ENCODE measurements at places on chromosomes 13 and 19.
A peak's percentile ranks its signal among the peaks of the same experiment; 100 is the strongest.

DNA sequence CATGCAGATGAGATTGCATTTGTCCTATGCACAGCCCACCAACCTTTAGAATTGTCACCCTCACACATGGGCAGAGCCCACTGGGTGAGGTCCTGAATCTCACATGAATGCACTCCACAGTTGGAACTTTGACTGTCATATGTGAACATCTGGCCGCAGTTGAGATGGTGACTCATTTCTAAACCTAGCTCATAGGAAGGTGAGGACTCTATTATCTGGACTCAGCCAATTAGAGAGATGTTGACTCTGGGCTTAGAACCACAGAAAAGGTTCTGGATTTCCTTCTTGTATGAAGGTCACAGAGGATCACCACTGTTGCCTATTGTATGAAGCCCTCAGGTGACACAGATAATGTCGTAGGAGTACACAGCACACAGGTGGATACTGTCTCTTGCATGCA, 25.6 kb upstream of the ZNF681 start:
- peaks cover 74% of the 10 kb centered on the region for H3K36me3 ChIP-seq
- no peaks in the 10 kb centered on the region for H3K27me3 ChIP-seq
- no peak overlapping the region for H3K27ac ChIP-seq

GRCh38 chr19:14114854-14115253, 2.7 kb downstream of the PRKACA start:
- H3K36me3 ChIP-seq, result no peaks in the 10 kb centered on the region
- H3K4me3 ChIP-seq, result no peak overlapping the region
- peak; percentile 46 for DNase-seq
- no peaks in the 10 kb centered on the region for H3K27me3 ChIP-seq

- peak overlapping the region; percentile 37 for H3K27ac ChIP-seq
- peak; percentile 49 for DNase-seq
- H3K4me1 ChIP-seq, result peaks cover 55% of the 10 kb centered on the region
- H3K4me3 ChIP-seq, result peak overlapping the region; percentile 68
- no peaks in the 10 kb centered on the region for H3K36me3 ChIP-seq
Observed at GRCh38 chr19:11375143-11375948, 880 bp downstream of the SWSAP1 start.

- peaks cover 27% of the 10 kb centered on the region for H3K36me3 ChIP-seq
- H3K27ac ChIP-seq, result no peak overlapping the region
- peak; percentile 10 for DNase-seq
- H3K27me3 ChIP-seq, result no peaks in the 10 kb centered on the region
- peaks cover 10% of the 10 kb centered on the region for H3K4me1 ChIP-seq
Observed at GRCh38 chr19:12034198-12034597, 1.3 kb downstream of the ZNF433 start.

GRCh38 chr19:48111280-48111679, 663 bp upstream of the PLA2G4C start:
- H3K4me3 ChIP-seq, result no peak overlapping the region
- no peaks in the 10 kb centered on the region for H3K27me3 ChIP-seq
- 0 out of 2 replicates have a peak, but pooled peaks cover 4% of the 10 kb centered on the region for H3K4me1 ChIP-seq
- no peak for DNase-seq

- H3K27ac ChIP-seq, result no peak overlapping the region
- peaks cover 12% of the 10 kb centered on the region for H3K4me1 ChIP-seq
- no peaks in the 10 kb centered on the region for H3K27me3 ChIP-seq
- H3K36me3 ChIP-seq, result no peaks in the 10 kb centered on the region
- peak; percentile 9 for DNase-seq
Observed at GRCh38 chr13:50387051-50387581, 371.9 kb downstream of the KCNRG start.

- H3K4me3 ChIP-seq, result 0 out of 2 replicates have a peak overlapping the region, but pooled peaks have one; percentile 0
- peak; percentile 88 for DNase-seq
- no peaks in the 10 kb centered on the region for H3K27me3 ChIP-seq
- peaks cover 19% of the 10 kb centered on the region for H3K4me1 ChIP-seq
Observed at GRCh38 chr13:40671956-40672764, 5.7 kb upstream of the FOXO1 start.

GRCh38 chr19:49879243-49879963, 1.9 kb downstream of the TBC1D17 start:
- H3K27ac ChIP-seq, result no peak overlapping the region
- H3K4me3 ChIP-seq, result peak overlapping the region; percentile 93
- no peaks in the 10 kb centered on the region for H3K27me3 ChIP-seq
- peaks cover 26% of the 10 kb centered on the region for H3K36me3 ChIP-seq
- peaks cover 32% of the 10 kb centered on the region for H3K4me1 ChIP-seq

DNA sequence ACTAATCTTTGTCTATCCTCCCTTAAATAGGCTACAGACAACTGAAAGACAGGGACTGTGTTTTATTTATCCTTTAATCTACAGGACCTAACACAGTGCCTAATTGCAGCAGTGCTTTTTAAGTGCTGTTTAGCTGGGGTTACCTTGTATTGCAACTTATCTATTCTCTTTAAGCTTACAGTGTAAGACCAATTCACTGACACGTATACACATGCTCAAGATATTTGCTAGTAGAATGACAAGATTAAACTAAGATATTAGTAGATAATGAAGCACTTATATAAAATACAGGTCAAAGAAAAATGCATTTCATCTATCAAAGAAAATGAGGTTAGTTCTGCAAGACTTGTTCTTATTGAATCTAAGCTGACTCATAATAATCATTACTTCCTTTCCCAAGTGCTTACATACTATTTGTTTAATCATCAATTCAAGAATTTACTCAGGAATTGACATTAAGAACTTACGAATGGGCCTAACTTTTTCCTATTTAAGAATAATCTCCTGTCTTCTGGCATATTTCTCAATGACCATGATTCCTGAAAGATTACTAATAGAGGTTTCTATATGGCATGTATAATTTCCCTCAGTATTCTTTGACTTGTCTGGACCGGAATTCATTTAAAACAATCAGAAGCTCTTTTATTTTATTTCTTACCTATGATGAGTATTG, 75.8 kb upstream of the MAB21L1 start:
- 0 out of 2 replicates have a peak overlapping the region, but pooled peaks have one; percentile 1 for H3K4me3 ChIP-seq
- H3K27me3 ChIP-seq, result no peaks in the 10 kb centered on the region
- H3K36me3 ChIP-seq, result no peaks in the 10 kb centered on the region
- H3K4me1 ChIP-seq, result peaks cover 63% of the 10 kb centered on the region

- no peaks in the 10 kb centered on the region for H3K4me1 ChIP-seq
- no peak overlapping the region for H3K4me3 ChIP-seq
- DNase-seq, result no peak
- H3K27me3 ChIP-seq, result no peaks in the 10 kb centered on the region
- no peak overlapping the region for H3K27ac ChIP-seq
Observed at GRCh38 chr19:38135150-38135998, 88.6 kb downstream of the DPF1 start.

DNA sequence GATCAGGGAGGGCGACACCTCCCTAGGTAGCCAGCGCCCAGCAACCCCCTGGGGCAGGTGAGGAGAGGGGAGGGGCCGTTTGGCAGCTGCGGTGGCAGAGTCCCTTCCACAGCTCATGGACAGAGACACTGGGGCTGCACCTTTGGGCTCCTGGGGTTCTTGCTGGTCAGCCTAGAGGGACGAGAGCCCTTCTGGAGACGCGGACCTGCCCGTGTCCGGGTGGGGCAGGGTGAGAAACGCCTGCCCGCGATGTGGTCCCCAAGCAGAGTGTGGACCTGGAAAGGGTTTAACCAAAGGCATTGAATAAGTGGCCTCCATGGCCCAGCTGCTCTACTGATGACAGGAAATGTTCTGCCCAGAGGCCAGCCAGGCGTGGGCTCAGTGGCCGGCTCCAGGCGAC, 38.3 kb downstream of the ADPRHL1 start:
- no peak for DNase-seq
- peaks cover 18% of the 10 kb centered on the region for H3K4me1 ChIP-seq
- H3K36me3 ChIP-seq, result no peaks in the 10 kb centered on the region
- H3K27ac ChIP-seq, result no peak overlapping the region
- no peaks in the 10 kb centered on the region for H3K27me3 ChIP-seq

DNA sequence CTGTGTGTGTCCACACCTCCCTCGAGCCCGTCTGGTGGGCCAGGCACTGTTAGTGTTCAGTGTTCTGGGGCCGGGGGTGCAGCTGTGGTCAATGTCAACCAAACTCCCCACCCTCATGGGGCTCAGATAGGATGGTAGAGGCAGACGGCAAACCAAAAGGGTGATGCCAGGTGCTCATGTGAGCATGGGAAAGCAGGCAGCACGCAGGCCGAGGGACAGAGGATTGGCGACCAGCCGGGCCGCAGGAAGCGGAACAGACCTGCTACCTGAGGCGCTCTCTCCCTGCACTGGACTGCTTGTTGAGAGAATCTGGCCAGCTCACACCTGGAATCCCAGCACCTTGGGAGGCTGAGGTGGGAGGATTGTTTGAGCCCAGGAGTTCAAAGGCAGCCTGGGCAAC, 29.1 kb downstream of the DHX34 start:
- no peak for DNase-seq
- H3K4me3 ChIP-seq, result no peak overlapping the region
- H3K4me1 ChIP-seq, result no peaks in the 10 kb centered on the region
- no peaks in the 10 kb centered on the region for H3K27me3 ChIP-seq

GRCh38 chr13:99913167-99913566, 58.4 kb downstream of the ZIC5 start:
- peaks cover 2% of the 10 kb centered on the region for H3K36me3 ChIP-seq
- H3K27ac ChIP-seq, result no peak overlapping the region
- no peak for DNase-seq
- H3K4me1 ChIP-seq, result no peaks in the 10 kb centered on the region

- peaks cover 5% of the 10 kb centered on the region for H3K4me1 ChIP-seq
- H3K27me3 ChIP-seq, result no peaks in the 10 kb centered on the region
- no peak overlapping the region for H3K4me3 ChIP-seq
- H3K36me3 ChIP-seq, result peaks cover 3% of the 10 kb centered on the region
- no peak for DNase-seq
Observed at GRCh38 chr19:10712754-10713153, 5.1 kb upstream of the DNM2 start.

DNA sequence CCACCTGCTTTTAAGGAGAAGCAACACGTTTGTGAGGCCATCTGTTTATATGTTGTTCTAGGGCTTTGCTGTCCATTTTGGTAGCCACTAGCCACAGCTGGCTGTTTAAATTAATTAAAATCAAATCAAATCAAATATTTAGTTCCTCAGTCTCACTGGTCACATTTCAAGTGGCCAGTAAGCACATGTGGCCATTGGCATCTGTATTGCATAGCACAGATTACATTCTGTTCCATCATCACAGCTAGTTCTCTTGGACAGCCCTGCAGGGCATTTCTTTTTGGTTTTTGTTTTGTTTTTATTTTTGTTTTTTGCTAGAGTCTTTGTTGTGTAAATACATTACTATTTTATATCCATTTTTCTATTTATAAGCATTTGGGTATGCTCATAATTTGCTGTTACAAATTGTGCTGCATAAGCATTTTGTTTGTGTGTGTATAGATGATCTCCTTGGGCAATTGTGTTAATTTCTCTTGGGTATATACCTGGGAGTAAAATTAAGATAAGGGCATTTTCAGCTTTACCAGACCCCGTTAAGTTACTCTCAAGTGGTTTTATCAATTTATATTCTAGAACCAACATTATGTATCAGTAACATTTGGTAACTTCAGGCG, 31.3 kb downstream of the SAE1 start:
- no peaks in the 10 kb centered on the region for H3K27me3 ChIP-seq
- H3K4me3 ChIP-seq, result no peak overlapping the region
- no peak for DNase-seq
- peaks cover 21% of the 10 kb centered on the region for H3K36me3 ChIP-seq
- H3K27ac ChIP-seq, result no peak overlapping the region

- H3K27me3 ChIP-seq, result no peaks in the 10 kb centered on the region
- no peaks in the 10 kb centered on the region for H3K36me3 ChIP-seq
- no peak for DNase-seq
- peaks cover 31% of the 10 kb centered on the region for H3K4me1 ChIP-seq
- H3K4me3 ChIP-seq, result no peak overlapping the region
Observed at GRCh38 chr19:2087621-2088100, 8.5 kb downstream of the MOB3A start.

DNA sequence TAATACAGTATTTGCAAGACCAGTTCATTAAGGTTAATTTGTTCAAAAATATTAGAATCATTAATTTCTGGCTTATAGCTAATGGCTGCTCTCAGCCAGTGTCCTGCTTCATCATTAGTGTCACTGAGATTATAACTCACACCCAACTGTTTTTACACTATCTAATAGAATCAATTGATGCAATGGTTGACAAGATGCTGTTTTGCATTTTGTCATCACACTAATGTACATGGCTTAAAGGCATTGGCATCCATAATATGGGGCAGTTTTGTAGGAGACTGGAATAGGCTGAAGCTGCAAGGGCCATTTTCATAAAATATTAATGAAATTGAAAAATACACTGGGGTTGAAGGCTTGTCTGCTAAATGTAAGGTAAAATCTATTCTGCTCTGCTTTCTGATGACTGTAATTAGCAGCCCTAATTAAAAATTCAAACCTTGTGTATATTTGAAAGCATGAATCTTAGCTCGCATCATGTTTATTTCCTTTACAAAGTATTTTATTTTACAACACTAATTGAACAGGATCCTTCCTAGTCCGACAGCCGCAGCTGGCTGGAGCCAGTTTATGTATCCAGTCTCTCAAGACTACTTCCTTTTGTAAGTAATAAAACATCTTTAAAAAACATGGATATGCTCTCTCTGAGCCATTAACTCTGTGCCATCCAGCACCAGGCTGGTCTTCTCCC, 296.7 kb downstream of the POU4F1 start:
- no peaks in the 10 kb centered on the region for H3K4me1 ChIP-seq
- no peak overlapping the region for H3K4me3 ChIP-seq
- no peak overlapping the region for H3K27ac ChIP-seq
- no peak for DNase-seq

GRCh38 chr13:24232474-24232873, 72.0 kb downstream of the SPATA13 start:
- no peaks in the 10 kb centered on the region for H3K36me3 ChIP-seq
- no peaks in the 10 kb centered on the region for H3K27me3 ChIP-seq
- no peak overlapping the region for H3K27ac ChIP-seq
- H3K4me1 ChIP-seq, result peaks cover 10% of the 10 kb centered on the region
- H3K4me3 ChIP-seq, result no peak overlapping the region

- no peaks in the 10 kb centered on the region for H3K27me3 ChIP-seq
- H3K36me3 ChIP-seq, result peaks cover 7% of the 10 kb centered on the region
- no peak overlapping the region for H3K27ac ChIP-seq
- H3K4me3 ChIP-seq, result no peak overlapping the region
- no peak for DNase-seq
Observed at GRCh38 chr19:18904334-18905057, 8.5 kb upstream of the CERS1 start.

DNA sequence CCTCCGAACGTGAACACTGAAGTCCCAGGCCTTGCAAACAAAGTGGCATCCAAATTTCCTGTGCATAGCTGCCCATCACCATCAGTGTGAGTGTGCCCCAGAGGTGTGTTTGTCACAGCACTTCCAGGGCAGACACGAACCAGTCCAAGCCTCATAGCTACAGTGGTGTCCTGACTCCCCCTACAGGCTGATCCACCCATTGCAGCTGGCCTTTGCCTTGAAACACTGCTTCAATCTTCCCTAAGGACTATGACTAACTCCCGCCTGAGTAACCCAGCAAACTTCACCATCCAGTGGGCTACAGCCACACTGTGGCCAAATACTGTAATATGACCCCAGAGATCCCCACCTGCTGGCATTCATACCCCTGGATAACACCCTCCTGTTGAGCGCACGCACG, 3.9 kb downstream of the ZNF266 start:
- H3K4me1 ChIP-seq, result peaks cover 7% of the 10 kb centered on the region
- no peak overlapping the region for H3K4me3 ChIP-seq
- H3K36me3 ChIP-seq, result peaks cover 61% of the 10 kb centered on the region
- DNase-seq, result peak; percentile 54
- no peak overlapping the region for H3K27ac ChIP-seq

Data from PC-3 (cell line).